Breast epithelium (tissue), 4 donors: ENCODE measurements at places on chromosomes 6 and 20. TPM values are rescaled to one million over a fixed set of nuclear protein-coding genes. Genes with fewer than 3 reads are reported as not detected.

Gene C2
- 15.4 TPM for total RNA-seq

Gene HLA-DMB
- 16.4 TPM for total RNA-seq

Gene MRS2
- 26.7 TPM for total RNA-seq

Gene ELMO2
- total RNA-seq: 63.3 TPM

Gene NRN1
- 24.6 TPM for total RNA-seq

Gene PNRC1
- total RNA-seq: 221 TPM

Gene CD83
- 2.9 TPM for total RNA-seq

DNA sequence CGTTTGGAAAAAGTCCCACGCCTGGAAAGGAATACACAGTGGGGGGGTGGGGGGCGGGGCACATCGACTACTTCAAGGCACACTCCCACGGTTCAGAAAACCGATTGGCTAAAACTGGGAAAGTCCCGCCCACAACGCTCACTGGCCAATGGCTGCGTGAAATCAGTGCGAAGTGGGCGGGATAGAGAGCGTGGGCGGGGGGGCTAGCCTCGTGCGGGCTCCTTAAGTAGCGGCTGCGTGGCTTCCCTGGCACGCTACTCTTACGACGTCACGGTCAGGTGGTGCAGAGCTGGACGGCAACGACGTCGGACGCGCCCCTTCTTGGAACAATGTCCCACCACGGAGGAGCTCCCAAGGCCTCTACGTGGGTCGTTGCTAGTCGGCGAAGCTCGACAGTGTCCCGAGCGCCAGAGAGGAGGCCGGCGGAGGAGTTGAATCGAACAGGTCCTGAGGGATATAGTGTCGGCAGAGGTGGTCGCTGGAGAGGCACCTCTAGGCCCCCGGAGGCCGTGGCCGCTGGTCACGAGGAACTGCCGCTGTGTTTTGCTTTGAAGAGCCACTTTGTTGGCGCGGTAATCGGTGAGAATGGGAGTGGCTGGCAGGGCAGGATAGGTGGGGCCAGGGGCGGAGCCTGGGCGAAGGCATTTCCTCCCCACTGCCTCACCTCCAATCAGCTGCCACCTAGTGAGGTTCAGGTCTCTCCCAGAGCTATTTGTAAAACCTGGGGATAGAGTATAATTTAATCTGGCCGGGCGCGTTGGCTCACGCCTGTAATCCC, at the start of gene DDX43:
TSS of gene DDX43 (plus strand) at position 252 of the 778 bp plus-strand sequence. CDS start at position 330, 78 bp downstream.
- no peaks in the 10 kb centered on the region for H3K27me3 ChIP-seq
- H3K4me1 ChIP-seq: no peaks in the 10 kb centered on the region
- peak; percentile 54 for DNase-seq
- H3K27ac ChIP-seq: peak within 1 kb of the TSS; percentile 50

GRCh38 chr6:31575335-31575901, at the start of gene TNF:
Gene TNF (plus strand): TSS chr6:31575565. CDS start chr6:31575742, 177 bp downstream.
- H3K4me1 ChIP-seq: no peaks in the 10 kb centered on the region
- H3K4me3 ChIP-seq: peak within 1 kb of the TSS; percentile 59
- no peaks in the 10 kb centered on the region for H3K36me3 ChIP-seq

DNA sequence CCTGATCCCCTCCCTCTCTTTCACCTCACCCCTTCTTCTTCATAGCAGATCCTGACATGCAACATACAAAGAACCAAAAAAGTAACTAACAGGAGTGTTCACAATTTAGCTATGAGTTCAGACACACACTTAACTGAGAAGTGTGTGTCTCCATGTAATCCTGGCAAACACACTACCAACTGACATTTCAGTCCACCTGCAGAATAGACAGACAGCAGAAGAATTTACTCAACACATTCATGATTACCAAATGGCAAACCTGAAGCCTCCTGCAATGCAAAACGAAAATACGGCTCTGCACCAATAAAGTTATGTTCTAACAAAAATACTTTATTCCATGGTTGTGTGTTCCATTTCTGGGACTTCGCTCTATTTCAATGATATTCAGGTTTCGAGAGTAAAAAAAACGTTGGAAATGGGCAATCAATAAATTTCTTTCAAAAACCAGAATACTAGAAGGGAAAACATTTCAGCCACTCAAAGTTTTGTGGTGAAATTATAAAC, 2.6 kb downstream of the BACH2 start:
- H3K4me1 ChIP-seq: no peaks in the 10 kb centered on the region
- H3K27ac ChIP-seq: no peak overlapping the region
- H3K36me3 ChIP-seq: no peaks in the 10 kb centered on the region
- no peaks in the 10 kb centered on the region for H3K27me3 ChIP-seq

DNA sequence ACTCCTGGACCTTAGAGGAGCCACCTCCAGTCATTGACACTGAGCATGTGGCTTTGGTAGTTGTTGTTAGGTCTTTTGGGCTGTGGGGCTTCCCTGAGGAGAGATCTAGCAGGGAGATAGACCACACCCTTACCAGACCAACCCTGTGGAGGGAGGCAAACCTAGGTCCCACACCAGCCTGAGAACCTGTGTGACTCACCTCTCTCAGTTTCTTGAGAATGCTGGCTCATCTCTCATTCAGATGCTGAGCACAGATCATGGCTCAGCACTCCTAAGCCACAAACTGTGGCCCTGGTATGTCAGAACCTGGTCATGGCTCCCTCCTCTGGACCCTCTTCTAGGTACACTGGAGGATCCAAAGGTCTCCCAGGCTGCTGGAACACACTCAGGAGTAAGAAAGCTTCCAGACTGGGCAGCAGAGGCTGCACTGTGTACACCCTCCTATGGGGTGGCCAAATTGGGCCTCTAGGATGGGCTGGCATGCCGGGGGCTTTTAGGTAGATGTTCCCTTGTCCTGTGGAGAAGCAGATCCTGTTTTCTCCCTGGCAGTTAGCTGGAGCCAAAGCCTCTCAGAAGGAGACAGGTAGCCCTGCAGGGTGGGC, 1294.5 kb downstream of the KHDRBS2 start:
- no peak for DNase-seq
- no peak overlapping the region for H3K27ac ChIP-seq
- H3K4me3 ChIP-seq: no peak overlapping the region
- no peaks in the 10 kb centered on the region for H3K36me3 ChIP-seq

- no peak overlapping the region for H3K4me3 ChIP-seq
- no peak for DNase-seq
- H3K27ac ChIP-seq: no peak overlapping the region
- no peaks in the 10 kb centered on the region for H3K36me3 ChIP-seq
- H3K27me3 ChIP-seq: no peaks in the 10 kb centered on the region
Observed at GRCh38 chr6:155968921-155969320, 513.3 kb upstream of the NOX3 start.

DNA sequence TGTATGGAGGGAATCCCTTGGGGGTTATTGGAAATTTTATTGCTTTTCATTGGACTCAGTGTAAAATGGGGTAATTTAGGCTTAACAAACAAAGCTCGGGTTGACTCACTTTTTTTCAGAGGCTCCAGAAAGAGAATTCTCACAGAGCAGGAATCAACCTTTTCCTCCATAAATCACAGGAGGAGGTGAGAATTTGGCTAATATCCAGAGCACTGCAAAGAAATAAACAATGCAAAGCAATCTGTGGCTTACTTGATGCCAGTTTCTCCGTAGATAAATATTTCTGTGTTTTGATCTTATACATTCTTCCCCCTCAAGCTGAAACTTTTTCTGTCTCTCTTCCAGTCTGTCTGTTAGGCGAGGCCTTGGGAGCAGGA, 176.6 kb downstream of the TSHZ2 start:
- H3K27me3 ChIP-seq: no peaks in the 10 kb centered on the region
- H3K27ac ChIP-seq: no peak overlapping the region
- no peak for DNase-seq
- no peak overlapping the region for H3K4me3 ChIP-seq

DNA sequence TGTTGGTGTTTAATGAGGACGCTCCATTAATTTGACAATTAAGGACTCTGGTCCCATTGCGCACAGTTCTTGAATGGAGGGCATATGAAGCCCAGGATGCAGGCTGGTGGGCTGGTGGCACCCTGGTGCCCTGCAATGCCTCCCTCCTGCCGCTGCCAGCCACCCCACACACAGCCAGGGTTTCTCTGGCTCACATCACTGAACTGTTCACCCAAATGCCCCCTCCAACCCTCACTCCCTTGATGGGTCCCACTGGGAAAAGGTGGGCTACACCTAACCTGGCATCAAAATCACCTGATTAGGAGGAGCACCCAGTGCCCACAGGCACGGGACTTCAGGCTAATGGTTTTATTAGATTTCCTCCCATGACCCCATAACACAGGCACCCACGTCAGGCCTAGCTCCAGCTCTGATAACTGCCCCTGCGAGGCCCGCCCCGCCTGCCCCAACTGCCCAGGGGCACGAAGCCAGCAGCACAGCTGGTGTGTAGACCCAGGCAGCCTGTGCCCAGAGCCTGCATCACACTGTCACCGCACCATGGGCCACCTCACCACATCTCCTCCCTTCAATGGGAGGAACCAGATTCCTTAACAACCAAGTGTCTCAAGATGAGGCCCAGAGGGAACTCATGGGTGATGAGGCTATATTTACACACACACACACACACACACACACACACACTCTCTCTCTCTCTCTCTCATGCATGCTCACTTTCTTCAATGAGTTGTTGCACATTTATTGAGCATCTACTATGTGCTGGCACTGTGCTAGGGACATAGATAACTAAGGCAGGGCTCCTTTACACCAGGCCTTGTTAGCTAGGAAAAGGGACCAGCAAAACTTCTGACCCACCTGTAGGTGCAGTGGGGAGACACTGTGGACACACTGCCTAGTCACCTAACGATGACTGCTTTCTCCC, 107.3 kb downstream of the NOL4L start:
- H3K4me3 ChIP-seq: no peak overlapping the region
- peaks cover 31% of the 10 kb centered on the region for H3K4me1 ChIP-seq
- no peaks in the 10 kb centered on the region for H3K36me3 ChIP-seq
- peak overlapping the region; percentile 87 for H3K27ac ChIP-seq
- DNase-seq: no peak
- H3K27me3 ChIP-seq: no peaks in the 10 kb centered on the region

GRCh38 chr6:21603082-21603952, 9.8 kb downstream of the SOX4 start:
- no peaks in the 10 kb centered on the region for H3K27me3 ChIP-seq
- no peak overlapping the region for H3K27ac ChIP-seq
- no peaks in the 10 kb centered on the region for H3K4me1 ChIP-seq
- no peak overlapping the region for H3K4me3 ChIP-seq
- DNase-seq: no peak

DNA sequence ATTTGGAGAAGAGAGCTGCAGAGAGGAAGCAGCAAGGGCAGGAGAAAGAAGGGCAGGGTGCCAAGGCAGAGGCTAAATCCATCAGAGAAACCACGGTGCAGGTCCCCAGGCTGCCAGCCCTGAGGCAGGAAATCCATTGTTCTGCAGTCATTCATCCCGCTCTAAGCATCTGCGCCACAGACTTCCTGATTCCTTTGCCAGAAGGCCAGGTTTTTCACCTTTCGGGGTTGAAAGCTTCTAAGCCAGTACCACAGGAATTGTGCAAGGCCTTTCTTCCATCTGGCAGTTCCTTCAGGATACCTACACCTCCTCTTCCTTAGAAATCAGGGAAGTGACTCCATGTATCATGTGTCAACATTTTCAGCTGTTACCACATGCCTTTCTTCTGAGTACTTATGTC, 45.6 kb downstream of the ADGRF5 start:
- no peak overlapping the region for H3K4me3 ChIP-seq
- no peaks in the 10 kb centered on the region for H3K27me3 ChIP-seq

GRCh38 chr20:47622118-47622665, 120.5 kb downstream of the NCOA3 start:
- H3K27ac ChIP-seq: no peak overlapping the region
- no peaks in the 10 kb centered on the region for H3K27me3 ChIP-seq
- no peaks in the 10 kb centered on the region for H3K36me3 ChIP-seq
- H3K4me1 ChIP-seq: no peaks in the 10 kb centered on the region
- no peak for DNase-seq
- no peak overlapping the region for H3K4me3 ChIP-seq

DNA sequence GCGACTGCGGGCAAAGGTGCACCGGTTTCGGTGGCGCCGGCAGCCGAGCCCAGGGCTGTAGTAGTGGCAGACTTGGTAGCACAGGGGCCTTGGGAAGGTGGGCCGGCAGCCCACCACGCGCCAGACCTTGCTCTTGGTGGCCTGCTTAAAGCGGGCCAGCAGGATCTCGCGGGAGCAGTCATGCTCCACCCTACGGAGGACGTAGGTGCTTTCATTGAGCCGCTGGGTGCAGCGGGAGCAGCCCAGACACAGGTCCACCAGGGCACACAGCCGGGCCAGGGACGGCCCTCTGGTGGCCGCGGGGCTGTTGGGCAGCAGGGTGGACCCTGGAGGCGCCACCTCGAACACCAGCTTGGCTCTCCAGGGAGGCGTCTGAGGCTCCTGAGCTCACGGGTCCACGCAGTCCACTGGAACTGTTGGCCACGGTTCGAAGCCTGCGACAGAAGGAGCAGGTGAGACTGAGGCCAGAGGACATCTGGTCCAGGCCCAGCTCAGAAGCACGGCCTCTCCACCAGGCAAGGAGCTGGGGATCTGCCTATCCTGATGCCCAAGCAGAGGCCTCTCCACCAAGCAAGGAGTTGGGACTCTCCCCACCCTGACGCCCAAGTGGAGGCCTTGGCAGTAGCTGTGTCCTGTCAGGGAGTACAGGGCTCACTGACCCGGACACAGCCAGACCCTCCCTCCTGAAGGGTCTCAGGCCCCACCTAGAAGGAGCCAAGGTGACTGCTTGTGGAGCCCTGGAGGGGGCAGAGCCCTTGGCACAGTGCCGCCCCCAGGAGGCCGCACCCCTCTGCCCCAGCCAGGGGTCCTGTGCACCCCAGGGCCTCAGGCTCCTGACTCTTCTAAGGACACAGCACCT, 1.0 kb downstream of the HELZ2 start:
- peak overlapping the region; percentile 85 for H3K27ac ChIP-seq
- H3K27me3 ChIP-seq: no peaks in the 10 kb centered on the region
- peak overlapping the region; percentile 89 for H3K4me3 ChIP-seq
- DNase-seq: no peak
- H3K36me3 ChIP-seq: no peaks in the 10 kb centered on the region
- H3K4me1 ChIP-seq: peaks cover 7% of the 10 kb centered on the region

DNA sequence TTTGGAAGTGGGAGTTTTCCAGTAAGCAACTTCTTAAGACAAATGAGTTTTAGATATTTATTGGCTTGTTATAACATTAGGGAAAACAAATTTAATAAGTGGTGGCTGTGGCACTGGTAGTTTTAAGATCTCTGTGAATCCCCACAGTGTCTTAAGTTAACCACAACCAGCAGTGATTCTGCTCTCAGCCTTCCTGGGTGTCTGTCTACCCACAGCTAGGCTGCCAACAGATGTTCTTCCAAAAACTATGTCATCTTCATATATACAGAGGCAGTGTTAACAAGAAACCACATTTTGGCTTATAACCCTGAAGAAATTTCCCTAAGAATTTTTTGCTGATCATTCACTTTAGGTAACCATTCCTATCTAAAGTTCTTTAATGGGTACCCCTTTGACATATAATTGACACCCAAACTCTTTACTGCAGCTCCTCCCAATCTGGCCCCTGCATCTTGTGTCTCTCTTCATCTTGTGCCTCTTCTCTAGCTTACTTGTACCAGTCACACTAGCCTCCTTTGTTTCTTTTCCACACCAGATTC, 52.7 kb downstream of the TOP1 start:
- no peak overlapping the region for H3K4me3 ChIP-seq
- no peak overlapping the region for H3K27ac ChIP-seq
- no peak for DNase-seq
- H3K27me3 ChIP-seq: no peaks in the 10 kb centered on the region
- H3K36me3 ChIP-seq: no peaks in the 10 kb centered on the region
